Thoracic aorta (tissue), 2 donors: ENCODE measurements at places on chromosomes 3 and 15. TPM values are rescaled to one million over a fixed set of nuclear protein-coding genes. Genes with fewer than 3 reads are reported as not detected.

- no peak overlapping the region for H3K4me3 ChIP-seq
- peaks cover 9% of the 10 kb centered on the region for H3K4me1 ChIP-seq
- DNase-seq: peak; percentile 5
Measured at GRCh38 chr3:70889162-70890019, 577.0 kb upstream of the MDFIC2 start.

GRCh38 chr3:2303566-2303965, 204.9 kb downstream of the CNTN4 start:
- H3K27ac ChIP-seq: no peak overlapping the region
- no peaks in the 10 kb centered on the region for H3K36me3 ChIP-seq
- H3K27me3 ChIP-seq: no peaks in the 10 kb centered on the region
- no peak overlapping the region for H3K4me3 ChIP-seq
- no peak for DNase-seq

Gene SCG3
- total RNA-seq: not detected

Gene TMEM40
- not detected for total RNA-seq
